DND-41 (cell line): ENCODE measurements at places on chromosomes 4 and X.

DNA sequence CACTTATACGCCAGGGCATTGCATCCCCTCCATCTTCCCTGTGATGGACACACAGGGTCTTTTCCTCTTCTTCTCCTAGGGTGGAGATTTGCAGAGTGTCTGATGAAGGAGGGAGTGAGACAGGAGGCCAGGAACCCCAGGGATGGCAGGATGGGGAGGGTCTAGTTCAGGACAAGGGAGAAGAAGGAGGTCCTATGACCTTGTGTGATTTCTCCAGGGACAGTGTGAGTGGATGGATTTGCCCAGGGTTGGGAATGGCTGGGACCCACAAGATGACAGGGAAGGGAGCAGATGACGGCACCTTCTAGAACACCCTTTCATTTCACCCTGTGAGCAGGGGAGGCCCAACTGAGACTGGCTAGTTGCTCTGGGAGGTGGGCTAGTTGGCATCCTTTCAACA, 34.2 kb downstream of the CYTL1 start:
- no peak for DNase-seq

DNA sequence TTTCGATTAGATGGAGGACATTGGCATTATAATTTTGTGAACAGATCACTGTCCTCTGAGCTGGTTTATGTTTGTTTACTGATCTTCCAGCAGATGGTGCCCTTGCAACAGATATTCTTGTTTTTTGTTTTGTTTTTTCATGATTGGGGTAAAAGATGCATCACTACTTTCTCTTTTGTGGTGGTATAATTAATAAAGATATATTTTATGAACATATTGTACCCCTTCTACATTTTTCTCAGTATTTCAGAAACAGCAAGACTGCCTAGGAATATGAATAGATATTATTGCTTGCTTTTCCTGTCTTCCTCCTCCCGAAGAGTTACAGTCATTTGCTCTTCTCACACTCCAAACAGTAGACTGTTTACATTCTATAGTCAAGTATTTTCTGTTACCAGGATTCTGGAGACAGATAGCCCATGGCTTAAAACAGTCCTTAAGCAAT, 905.2 kb downstream of the TRAM1L1 start:
- DNase-seq: no peak

DNA sequence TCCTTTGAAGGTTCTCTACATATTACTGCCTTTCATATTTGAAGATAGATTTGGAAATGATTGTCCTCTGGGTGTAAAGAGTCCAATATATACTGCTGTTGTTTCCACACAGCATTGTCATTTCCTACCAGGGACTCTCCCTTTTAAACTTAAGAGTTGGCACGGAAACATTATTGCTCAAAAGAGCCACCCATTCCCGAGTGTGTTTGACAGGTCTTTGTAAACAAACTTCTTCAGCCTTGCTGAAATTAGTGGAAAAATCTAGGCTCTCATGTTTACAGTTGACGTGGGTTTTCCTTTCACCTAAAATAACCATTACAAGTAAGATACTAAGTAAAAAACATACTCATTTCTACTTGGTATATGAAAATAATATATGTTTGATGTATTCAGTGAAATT, 111.4 kb upstream of the LIMCH1 start:
- DNase-seq: no peak

- DNase-seq: no peak
Measured at GRCh38 chrX:54561622-54562021, 31.6 kb downstream of the GNL3L start.
